ENCODE measurements at places on chromosomes 3 and 15.

DNA sequence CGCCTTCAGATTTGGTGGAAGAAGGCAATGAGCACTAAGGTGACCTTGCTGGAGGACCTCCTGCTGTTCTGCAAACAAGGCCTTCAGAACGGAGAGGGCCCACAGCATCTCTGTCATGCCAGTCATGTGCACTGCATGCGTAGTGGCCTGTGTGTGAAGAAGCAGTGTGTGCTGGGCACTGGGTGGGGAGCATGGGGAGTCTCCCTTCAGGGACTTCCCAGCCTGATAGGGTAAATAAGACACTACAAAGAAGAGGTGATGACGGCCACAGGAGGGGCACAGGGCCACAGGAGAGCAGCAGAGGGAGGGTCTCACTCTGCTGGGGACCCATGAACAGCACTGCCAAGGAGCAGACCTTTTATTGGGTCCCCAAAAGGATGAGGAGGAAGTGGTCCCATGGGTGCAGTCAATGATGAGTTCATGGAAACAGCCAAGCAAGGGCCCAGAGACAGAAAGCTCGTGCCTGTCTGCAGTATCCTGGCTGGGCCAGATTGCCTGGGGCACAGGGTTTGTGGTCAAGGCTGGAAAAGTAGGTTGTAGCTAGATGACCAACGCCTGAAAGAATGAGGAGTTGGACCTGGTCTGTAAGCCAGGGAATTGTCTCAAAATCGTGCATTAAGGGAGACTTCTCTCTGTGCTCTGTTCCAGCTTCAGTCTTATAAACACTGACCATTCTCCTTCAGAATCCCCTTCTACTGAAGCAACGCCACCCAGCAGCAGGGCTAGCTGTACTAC lies 67.8 kb upstream of the SEC61A1 start:
- DNase-seq: no peak

GRCh38 chr3:168476360-168476980 lies 380.7 kb upstream of the GOLIM4 start:
- DNase-seq: peak; percentile 65

GRCh38 chr3:56629047-56629446 lies 54.0 kb downstream of the TASOR start:
- no peak for DNase-seq

- DNase-seq: peak; percentile 47
Observed at GRCh38 chr3:50401978-50402595, 42.8 kb upstream of the TMEM115 start.

DNA sequence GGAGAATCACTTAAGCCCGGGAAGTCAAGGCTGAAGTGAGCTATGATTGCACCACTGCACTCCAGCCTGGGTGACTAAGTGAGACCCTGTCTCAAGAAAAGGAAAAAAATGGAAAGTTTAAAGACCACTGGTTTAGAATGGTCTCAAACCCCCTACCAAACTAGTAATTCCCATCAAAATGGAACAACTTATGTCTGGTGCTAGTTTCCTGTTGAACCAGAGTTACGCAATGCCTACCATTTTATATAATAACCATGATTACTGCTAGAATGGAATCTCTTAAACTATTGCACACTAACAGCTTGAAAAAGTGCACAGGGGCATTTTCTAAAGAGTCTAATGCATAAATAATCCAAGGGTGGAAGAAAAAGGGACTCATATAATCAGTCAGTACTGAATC lies 43.6 kb downstream of the DMXL2 start:
- no peak for DNase-seq

DNA sequence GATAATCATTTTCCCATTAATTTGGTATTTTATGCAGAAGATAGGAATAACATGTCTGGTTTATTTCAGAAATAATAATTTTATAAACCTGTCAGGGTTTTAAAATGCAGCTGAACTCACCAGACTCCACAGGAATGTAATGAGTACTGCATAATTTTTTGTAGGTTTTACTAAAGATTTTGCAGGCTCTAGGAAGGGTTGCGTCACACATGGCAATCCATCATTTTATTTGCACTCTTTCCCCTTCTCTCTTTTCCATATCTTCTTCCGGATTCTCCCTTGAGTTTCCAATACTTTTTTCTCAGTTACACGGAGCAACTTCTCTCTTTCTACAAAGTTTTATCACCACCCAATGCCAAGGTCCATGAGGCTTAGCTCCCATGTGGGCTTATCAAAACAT lies 234.7 kb downstream of the NFKBIZ start:
- DNase-seq: no peak

DNA sequence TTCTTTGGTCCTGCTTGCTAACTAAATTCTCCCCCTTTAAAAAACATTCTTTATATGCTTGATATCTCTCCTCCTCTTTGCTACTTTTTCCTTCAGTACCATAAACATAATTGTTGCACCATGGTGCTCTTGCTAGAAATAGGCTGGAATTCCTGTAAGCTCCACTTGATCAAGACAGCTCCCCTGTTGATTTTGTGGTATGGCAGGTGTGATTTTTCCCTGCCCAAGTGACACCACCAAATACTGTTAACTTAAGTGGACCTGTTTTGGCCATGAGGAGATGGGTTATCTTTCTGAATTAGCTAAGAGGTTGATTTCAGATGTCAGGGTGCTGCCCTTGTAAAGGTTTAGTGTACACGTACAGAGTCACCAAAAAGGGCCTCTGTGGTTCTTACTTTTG lies 205.3 kb downstream of the CDIN1 start:
- no peak for DNase-seq

- no peak for DNase-seq
Observed at GRCh38 chr3:65955792-65956477, 82.8 kb downstream of the MAGI1 start.

- DNase-seq: no peak
Observed at GRCh38 chr15:70127770-70128413, 30.2 kb upstream of the TLE3 start.

DNA sequence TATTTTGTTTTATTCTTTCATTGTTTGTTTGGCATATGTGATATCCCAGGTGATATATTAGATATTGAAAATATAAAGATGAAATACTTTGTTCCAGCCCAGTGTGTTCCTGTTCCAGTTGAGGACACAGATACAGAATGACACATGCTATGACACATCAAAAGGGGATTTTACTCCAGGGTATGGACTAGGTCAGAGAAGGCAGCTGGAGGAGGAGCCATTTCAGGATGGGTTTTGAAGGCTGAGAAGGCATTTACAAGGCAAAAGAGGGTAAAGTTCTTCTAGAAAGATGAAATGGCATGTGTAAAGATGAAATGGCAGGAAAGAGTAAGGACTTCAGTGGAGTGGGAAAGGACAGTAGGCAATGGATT lies 163.8 kb downstream of the ZIC1 start:
- no peak for DNase-seq

GRCh38 chr3:111924283-111924682 lies 54.5 kb upstream of the ABHD10 start:
- no peak for DNase-seq

GRCh38 chr3:196048922-196049598 lies 32.8 kb downstream of the TFRC start:
- no peak for DNase-seq

DNA sequence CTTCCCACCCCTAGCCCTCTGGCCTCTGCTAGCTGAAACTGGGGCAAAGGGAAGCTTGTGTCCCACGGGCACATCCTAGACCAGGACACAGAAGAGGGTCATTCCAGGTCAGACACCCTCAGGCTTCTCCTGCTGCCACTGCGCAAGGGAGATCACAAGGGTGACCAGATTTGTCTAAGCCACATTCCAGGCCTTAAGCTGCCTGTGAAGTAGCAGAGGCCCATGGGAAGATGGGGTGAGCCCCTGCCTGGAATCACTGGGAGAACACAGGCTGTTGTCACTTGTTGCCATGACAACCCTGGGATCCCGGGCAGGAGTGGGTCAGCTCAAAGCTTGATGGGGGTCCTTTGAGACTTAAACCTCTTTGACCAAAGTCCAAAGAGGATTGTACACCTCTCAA lies 10.8 kb downstream of the STRA6 start:
- no peak for DNase-seq

GRCh38 chr3:151203051-151203420 lies at the start of gene GPR171:
GPR171 (minus strand) TSS chr3:151203216; CDS start chr3:151199386, 3,830 bp downstream.
- DNase-seq: no peak

DNA sequence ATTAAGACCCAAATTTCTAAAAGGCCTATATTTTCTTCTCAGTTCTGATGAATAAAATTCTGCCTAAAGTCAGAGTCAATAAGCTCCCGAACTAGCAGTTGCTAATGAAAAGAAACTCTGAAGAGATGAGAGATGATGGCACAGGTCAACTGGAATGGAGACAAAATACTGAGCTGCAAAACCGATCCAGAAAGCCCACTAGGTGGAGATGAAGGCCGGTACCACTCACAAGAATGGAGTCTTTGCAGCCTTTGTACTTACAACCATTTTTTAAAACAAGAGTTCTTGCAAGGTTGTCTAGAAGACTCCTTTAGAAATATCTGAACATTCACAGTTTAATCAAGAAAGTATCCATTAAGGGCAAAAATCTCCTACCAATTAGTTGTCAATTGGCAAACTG lies 119.9 kb upstream of the TJP1 start:
- DNase-seq: peak; percentile 11

GRCh38 chr3:105199217-105199616 lies 167.5 kb upstream of the ALCAM start:
- DNase-seq: no peak

DNA sequence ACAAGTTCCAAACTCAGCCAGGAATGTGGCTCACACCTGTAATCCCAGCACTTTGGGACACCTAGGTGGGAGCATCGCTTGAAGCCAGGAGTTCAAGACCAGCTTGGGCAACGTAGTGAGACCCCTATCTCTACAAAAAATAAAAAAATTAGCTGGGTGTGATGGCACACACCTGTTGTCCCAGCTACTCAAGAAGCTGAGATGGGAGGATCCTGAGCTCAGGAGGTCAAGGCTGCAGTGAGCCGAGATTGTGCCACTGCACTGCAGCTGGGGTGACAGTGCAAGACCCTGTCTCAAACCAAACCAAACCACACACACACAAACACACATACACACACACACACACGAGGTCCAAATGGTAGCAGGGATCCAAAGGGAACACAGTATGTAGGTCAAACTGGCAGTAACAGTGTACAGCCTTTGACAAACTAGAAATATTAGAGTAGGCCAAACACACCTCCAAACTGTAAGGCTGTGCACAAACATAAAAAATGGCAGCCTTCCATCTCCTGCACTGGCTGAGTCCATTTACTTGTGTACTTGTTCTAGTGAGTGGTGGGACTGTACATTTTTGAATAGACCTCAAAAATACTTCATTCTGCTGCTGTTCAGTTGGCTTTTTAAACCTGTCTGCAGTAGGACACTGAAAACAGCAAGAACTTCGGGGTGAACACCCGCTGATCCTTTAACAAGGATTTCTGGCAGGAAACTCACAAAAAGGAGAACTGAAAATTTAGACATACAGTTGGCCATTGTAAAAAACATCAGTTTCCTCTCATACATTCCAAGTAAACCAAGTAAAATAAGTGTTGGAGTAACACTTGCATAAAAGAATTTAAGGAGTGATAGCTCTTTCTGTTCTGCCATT lies 33.6 kb downstream of the INTS14 start:
- no peak for DNase-seq

GRCh38 chr3:127079211-127079610 lies 96.3 kb downstream of the PLXNA1 start:
- no peak for DNase-seq

DNA sequence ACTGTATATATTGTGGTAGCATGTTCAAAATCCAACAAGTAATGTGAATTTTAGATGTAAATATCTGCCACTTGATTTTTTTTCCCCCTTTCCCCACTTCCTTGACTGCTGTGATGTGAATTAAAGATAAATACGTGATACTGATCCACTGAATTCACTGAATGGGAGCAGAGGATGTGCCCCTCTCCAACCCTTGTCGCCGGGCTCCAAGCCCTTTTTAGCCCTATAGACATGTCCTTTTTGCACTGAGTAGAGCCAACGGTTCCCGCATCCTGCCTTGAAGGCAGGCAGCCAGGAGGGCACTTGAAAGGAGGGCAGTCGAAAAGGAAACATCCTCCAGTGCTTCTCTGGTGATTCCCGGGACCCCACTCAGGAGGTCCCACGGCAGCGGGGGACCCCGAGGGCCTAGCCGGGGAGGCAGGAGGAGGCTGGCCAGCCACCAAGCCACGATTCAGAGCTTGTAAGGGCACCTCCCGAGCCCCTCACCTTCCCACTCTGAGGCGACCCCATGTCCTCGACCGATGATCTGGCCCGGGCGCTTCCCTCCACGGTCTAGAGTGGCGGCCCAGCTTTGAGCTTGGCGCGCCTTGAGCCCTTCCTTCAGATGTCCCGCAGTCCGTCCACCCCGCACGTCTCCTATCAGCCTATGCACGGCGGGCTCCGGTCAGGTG lies 901 bp upstream of the MANF start:
- DNase-seq: peak; percentile 58

GRCh38 chr15:42611532-42611931 lies 36.1 kb downstream of the STARD9 start:
- DNase-seq: peak; percentile 28

GRCh38 chr3:41640076-41640475 lies 321.8 kb downstream of the ULK4 start:
- no peak for DNase-seq

DNA sequence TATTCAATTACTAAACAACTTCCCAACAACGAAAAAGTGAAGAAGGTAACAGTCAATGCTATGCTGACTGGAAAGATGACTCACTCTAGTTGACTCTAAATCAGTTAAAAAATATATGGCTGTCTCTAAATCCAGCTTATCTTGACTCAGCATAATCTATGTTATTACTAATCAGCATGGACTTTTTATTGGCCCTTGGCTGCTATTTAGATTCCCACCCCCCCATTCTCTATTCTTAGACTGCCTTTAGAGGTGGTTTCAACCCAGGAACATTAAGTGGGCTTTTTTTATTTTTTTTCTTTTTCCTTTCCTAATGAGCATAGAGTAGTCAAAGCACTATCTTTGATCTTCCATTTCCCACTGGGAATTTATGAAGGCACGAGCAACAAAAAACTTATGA lies 1.9 kb downstream of the PCOLCE2 start:
- peak; percentile 19 for DNase-seq

DNA sequence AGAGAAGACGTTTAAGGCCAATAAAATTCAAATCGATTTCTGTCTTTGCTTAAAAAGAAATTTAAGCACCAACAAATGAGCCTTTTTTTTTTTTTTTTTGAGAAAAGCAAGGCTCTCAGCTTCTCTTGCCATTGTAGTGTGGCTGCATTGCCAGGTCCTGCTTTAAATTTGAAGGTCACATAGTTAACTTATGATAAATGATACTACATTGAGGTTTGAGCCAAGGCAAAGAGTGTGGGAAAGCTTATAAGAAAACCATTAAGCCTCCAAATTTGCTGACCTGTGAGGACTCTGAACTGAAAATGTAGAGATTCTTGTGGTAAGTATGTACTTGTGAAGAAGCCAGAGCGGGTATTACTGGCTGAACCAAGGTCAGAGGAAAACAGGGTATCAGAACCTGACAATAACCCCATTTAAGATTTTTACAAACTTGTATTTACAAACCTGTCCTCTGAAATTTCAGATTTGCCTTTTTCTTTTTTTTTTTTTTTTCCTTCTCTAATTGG lies 519.7 kb upstream of the RGMA start:
- no peak for DNase-seq

Measured in hematopoietic multipotent progenitor cell treated with erythropoietin and hydrocortisone succinate and interleukin-3 and kit ligand, for 6 days (in vitro differentiated cells).